ENCODE measurements at places on chromosomes 3 and 15. TPM values are rescaled to one million over a fixed set of nuclear protein-coding genes. Genes with fewer than 3 reads are reported as not detected.

CFAP44 gene
- 0.97 TPM for total RNA-seq

LRRC57 gene
- total RNA-seq, result 26.1 TPM

NDUFB5 gene
- total RNA-seq, result 107 TPM

BNC1 gene
- 0.49 TPM for total RNA-seq

MNS1 gene
- 0.32 TPM for total RNA-seq

SUSD5 gene
- 9.3 TPM for total RNA-seq

NTRK3 gene
- not detected for total RNA-seq

LARP6 gene
- 7.1 TPM for total RNA-seq

ATP8B4 gene
- total RNA-seq, result not detected

RNF168 gene
- 20.0 TPM for total RNA-seq

CCDC39 gene
- 0.06 TPM for total RNA-seq

IGSF11 gene
- total RNA-seq, result not detected

GOLGA6B gene
- total RNA-seq, result not detected

GRIP2 gene
- total RNA-seq, result not detected

Data from bladder microvascular endothelial cell (primary cell).